ENCODE measurements at places on chromosomes 6 and 20.

DNA sequence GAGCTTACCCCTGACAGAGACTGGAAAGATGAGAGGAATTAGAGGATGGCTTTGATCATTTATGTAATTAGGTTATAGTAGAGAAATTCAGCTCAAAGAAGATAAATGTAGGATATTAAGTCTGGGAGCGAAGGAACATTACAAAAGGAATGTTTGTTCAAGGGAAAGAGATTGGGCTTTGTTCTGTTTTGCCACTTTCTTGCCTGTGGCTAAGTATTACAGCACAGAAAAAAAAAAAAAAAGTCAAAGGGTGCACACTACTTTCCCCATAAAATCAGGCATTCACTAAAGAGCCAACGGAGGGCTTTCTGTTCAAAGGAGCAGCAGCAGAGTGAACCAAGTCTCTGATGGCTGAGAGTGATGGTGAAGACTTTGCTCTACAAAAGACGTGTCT lies 5.0 kb upstream of the HDDC2 start:
- DNase-seq = no peak

DNA sequence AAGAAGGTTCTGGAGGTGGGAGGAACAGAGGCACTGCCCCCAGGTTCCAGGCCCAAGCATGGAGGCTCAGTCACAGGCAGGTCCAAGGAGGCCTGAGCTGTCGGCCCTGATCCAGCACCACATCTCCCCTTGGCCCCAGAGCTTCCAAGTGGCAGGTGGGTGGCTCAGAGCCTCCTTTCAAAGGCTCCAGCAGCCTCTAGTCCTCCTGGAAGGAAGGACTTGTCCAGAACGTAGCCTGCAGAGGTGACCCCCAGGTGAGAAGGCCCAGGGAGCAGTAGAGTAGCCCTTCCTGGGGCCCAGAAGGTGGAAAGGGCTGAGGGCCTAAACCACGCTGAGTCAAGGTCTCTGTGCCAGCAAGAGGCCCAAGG lies 7.7 kb downstream of the TFEB start:
- DNase-seq = no peak

DNA sequence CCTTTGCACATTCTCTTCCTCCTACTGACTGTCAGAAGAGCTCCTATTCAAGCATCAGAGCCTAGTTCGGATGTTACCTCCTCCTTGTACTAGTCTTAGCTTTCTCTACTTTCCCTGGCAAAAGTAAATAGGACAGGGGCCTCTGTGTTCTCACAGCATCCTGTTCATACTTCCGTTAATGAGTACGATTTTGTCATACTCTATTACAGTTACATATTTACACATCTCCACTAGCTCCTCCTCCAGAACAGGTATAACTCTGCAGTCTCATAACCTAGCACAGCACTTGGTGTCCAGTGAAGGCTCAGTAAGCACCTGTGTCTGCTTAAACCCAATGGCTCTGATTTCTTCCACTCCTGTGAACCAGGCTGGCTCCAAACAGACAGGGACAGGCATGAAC lies 7.0 kb downstream of the ELMO2 start:
- no peak for DNase-seq

DNA sequence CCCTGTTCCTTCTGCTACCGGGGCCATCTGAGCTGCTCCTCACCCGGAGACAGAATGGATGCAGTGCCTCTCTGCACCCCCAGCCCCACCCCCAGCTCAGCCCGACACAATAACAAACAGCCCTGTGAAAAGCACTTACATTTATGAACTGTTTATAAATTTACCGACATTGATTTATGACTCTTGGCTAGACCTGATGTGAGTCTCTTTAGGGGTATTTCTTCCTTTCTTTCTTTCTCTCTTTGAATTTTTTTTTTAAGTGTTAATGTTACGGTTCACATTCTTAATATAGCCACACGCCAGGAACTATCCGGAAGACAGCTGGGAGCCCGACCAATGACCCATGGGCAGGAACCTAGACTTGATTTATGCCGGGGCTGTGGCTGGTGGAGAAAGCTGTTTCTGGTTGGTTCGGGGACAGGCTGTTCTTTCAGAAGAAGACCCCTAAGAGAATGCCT lies 266.3 kb downstream of the CDC5L start:
- DNase-seq = no peak

DNA sequence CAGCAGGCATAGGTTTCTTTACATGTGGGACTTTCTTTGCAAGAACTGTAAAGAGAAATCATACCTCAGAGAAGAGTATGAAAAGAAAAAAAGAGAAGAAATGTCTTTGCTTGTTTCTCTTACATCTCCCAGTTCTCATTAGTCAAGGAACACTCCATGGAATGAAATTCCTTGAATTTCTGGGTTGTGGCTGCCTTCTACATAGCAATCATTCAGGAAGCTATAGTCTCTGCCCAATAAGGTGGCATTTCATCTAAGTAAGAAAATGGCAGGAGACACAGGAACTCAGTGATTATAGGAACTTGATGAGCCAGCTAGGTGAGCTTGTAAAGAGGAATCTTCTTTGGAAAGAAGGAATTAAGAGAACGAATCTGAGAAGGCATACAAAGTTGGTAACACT lies 197.0 kb upstream of the FKBP1C start:
- DNase-seq = peak; percentile 20

GRCh38 chr6:46923476-46923875 lies 1.7 kb upstream of the ADGRF5 start:
- no peak for DNase-seq

- no peak for DNase-seq
These were observed 112.0 kb downstream of the BACH2 start for GRCh38 chr6:90184334-90185298.

- peak; percentile 14 for DNase-seq
These were observed 41.6 kb downstream of the PLCG1 start for GRCh38 chr20:41178904-41179432.

DNA sequence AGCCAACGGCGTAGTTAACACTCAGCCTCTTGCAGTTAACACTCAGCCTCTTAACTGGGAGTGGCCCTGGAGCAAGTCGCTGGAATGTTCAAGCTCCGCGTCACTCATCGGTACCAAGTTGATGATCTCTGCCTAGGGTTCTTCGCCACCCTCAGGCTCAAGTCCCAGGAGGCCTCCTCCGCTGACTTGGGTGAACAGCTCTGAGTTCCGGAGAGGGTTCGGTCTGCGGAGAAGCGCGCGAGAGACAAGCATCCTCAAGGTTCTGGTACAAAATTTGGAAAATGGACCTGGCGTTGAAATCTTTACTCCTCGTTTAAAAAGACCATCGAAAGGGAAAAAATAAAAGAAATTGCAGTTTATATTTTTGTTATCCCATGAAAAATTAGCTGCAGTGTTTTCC lies 876 bp upstream of the DSP start:
- DNase-seq = peak; percentile 76

- DNase-seq = peak; percentile 99
These were observed 17.4 kb upstream of the PLCB4 start for GRCh38 chr20:9051508-9051907.

DNA sequence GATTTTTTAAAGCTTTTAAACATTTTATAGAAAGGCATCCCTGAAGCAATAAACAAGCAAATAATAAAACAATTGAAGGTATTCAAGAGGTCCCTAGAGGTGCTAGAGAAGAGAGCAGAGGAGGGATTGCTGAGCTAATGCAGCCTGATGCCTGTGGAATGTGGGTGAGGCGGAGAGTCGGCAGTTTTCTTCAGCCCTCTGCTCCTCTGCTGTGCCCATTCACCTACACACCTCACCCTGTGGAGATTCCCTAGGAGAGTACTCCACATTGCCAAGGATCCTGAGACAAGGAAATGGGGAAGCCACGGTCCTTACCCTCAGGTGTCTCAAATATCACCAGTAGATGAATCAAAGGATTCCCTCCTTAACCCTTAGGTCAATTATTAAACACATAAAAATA lies 199.8 kb upstream of the POU3F2 start:
- no peak for DNase-seq

GRCh38 chr20:57658833-57659516 lies 38.7 kb upstream of the ZBP1 start:
- no peak for DNase-seq
